ENCODE measurements at places on chromosomes 4 and X.

- no peak for DNase-seq
Measured at GRCh38 chrX:97666890-97667289, 783.2 kb downstream of the RPA4 start.

GRCh38 chr4:47686294-47686872 is 151.5 kb downstream of the CORIN start:
- peak; percentile 25 for DNase-seq

- no peak for DNase-seq
Measured at GRCh38 chrX:123756320-123756719, 23.5 kb upstream of the THOC2 start.

DNA sequence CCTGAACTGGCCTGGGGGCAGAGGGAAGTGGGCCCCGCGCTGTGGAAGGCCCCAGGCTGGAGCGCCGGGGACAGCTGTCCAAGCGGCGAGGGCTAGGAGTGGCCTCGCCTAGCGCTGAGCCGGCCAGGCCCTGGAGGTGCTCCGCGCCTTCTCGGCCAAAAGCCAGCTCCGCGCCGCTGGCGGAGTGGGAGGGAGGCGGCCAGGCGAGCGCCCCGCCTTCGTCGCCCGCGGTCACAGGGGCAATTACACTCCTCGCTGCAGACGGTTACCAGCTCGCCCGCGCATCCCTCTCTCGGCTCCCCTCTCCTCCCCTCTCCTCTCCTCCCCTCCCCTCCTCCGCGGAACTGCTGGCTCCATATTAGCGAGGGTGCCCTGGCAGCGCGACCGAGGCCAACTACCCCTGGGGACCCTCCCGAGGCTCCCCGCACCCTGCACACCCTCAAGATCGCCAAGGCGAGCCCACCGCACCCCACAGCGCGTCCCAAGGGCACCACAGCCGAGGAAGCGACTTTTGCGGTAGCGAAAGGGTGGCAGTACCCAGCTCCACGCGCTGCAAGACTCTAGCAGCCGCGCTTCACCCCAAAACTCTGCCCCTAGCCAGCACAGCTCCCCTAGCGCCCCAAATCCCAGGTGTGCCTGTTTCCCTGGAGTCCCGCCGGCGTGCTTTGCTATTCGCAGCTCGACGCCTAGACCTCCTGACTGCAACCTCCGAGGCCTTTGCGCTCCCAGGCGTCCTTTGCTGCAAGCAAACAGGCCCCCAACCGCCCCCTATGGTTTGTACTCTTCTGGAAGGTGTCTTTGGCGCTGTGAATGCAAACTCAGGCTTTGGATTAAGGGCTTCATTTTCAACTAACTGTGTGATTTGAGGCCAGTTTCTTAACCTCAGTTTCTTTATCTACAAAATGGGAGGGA is 91.4 kb downstream of the BCOR start:
- no peak for DNase-seq

DNA sequence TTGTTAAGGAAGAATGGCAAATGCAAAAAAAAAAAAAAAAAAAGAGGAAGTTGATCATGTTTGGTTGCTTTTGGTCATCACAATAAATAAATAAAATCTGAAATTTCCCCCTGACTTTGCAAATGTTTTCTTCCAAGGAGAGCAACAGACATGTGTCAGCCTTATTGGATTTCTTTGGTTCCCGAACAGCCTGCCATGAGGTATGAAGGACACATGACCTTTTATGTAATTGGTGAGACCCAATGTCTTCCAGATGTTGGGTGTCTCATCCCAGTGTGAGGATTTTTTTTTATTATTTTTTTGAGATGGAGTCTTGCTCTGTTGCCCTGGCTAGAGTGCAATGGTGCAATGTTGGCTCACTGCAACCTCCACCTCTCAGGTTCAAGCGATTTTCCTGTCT is 24.6 kb upstream of the CD99 start:
- no peak for DNase-seq

GRCh38 chr4:6265546-6265945 is 4.1 kb upstream of the WFS1 start:
- DNase-seq = no peak

GRCh38 chrX:49155243-49155899 is 7.2 kb upstream of the MAGIX start:
- DNase-seq = no peak

GRCh38 chr4:152585023-152585441 is 49.1 kb upstream of the FBXW7 start:
- DNase-seq = no peak

- DNase-seq = no peak
Measured at GRCh38 chr4:3317011-3317655, 24.3 kb downstream of the RGS12 start.

DNA sequence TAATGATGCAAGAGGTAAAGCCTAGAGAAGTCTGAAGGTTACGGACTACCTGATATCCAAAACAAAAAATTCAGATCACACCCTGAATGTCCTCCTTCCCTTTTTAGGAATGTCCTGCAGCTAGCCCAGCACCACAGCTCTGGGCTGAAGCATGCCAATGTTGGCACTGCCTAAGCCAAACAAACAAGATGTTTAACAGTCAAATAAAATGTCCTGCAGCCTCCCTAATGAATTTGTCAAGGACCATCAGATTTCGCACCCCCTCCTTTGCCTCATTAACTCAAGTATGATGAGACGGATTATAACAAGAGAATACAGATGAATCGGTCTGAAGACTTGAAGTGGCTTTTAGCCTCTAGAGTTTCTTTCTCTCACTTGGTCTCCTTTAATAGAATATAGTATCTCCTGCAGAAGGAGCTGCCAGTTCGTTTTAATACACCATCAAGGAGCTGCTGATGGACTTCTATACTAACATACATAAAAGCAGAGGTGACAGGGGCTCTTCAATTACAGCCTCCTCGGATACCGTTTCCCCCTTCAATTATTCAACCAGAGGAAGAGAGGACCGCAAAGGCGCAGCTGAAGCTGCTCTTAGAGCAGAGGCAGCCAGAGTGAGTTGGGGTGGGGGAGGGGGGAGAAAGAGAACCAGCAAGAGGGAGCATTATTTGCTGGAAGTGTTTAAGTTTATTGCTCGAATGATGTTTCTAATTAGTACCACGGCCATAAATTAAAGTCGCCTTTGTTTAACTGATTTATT is 3.0 kb upstream of the MAB21L2 start:
- DNase-seq = no peak

GRCh38 chr4:159269956-159270355 is 167.1 kb downstream of the RAPGEF2 start:
- DNase-seq = no peak

GRCh38 chr4:42618023-42618422 is 38.9 kb downstream of the ATP8A1 start:
- DNase-seq = no peak

- DNase-seq = no peak
Measured at GRCh38 chr4:70979445-70980008, 13.9 kb upstream of the DCK start.

DNA sequence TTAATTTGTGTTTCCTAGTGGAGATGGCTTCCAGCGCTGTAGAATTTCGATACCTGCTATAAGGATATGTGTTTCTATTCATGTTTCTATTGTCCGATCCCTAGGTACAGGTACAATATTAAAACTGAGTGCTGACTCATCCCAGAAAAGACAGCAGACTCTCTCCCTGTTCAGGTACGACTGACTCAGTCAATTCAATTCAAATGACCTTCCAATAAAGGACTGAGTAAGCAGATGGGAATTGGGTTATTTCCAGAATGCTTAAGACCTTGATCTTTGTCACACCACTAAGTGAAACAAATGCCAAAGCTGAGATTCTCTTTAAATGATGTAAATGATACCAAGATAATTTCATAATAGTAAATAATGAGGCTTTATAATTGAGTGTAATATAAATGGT is 1596.9 kb downstream of the RPA4 start:
- DNase-seq = no peak

DNA sequence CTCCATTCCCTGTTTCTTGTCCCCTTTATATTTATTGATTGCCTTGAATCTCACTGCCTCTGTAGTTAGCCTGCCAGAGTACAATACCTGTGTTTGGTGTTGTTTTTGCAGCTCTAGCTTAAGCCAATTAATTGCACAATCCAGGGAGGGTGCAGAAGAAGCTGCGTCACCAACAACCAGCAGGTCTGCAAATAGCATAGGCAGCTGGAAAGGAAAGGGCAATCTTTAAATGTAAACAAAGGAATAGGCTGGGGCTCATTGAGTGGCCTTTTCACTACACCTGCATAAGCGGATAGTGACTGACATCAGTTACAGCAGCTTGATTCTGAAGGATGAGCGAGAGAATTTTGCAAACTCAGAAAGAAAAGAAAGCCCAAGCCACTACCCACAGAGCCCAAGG is 106.8 kb upstream of the RAI2 start:
- DNase-seq = no peak

DNA sequence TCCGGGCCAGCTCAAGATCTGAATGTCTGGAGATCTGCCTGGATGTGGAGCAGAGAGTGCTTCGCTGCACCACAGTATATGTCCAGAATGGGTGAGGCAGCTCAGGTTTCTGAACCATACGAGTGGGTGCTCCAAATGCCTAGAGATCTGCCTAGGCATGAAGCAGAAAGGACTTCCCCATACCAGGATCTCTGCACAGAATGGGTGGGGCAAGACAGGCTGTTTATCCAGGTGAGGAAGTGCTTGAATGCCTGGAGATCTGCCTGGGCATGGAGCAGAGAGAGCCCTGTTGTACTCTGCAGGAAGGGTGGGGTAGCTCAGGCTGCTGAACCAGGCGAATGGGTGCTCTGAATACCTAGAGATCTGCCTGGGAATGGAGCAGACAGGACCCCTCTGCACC is 45.4 kb upstream of the MAGEC2 start:
- no peak for DNase-seq

- no peak for DNase-seq
Measured at GRCh38 chr4:108758498-108758897, 4.4 kb downstream of the ETNPPL start.

DNA sequence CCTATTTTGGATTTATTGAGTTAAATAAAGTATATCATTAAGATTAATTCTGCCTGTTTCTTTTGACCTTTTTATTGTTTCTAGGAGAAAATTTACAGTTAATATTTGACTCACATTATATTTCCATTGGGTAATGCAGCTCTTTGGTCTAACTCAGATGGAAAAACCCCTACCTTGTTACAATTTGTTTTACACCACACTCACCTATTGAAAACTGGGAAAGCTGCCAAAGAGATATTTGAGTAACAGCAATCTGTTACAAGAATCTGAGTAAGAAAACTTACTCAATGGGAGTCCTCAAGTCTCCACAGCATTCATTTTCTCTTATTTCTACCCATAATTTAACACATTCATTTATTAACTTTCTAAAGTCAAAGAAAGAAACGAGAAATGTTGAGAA is 108.0 kb upstream of the TLL1 start:
- no peak for DNase-seq

- DNase-seq = peak; percentile 61
Measured at GRCh38 chrX:154308108-154308946, 12.7 kb downstream of the TKTL1 start.

DNA sequence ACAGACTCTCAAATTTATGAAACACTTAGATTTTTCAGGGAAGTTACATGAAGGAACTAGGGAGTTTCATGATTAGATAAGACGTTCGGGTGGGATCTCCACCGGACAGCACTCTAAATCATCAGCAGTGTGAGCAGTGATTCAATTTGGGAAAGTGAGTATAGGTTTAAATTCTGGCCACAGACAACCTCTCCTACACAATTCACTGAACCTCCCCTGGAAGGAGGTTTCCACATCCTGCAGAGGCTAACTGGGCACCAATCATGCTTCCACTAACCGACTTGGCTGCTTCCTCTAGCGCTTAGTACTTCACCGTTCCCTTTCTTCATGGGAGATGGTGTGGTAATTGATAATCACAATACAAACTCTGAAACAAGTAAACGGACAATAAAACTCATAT is 5.6 kb downstream of the CXCL9 start:
- DNase-seq = no peak

GRCh38 chrX:10120331-10120730 is 36.4 kb upstream of the CLCN4 start:
- no peak for DNase-seq

- peak; percentile 33 for DNase-seq
Measured at GRCh38 chrX:1657367-1658070, 42.7 kb downstream of the ASMT start.

DNA sequence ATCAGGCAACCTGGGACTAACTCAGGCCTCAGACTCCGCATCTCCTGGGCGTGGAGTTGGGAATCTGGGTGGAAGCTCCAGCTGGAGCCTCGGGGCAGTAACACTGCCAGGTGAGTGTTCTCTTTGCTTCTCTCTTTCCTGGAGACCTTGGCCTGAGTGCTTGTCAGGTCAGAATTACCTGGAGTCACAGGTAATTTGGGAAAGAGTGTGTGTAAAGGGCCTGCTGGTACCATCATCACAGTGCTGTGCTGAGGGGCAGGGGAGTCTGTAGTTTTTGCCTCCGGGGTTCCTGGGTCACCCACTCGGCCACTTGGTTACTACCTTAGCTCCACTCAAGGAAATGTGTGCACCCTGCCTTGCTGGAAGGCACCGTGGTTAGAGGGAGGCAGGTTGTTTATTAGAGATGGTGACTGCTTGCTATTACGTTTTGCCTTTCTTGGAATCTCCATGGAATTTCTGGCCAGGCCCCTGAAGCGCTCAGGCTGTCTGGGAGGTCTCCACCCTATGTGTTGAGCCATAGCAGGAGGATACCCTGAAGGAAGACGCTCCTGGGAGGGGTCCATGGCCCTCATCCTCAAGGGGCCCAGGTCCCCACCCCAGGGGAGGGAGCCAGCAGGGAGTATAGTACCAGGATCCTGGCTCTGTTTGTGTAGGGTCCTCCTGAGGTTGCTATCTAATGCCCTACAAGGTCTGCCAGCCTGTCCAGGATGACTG is 2.9 kb downstream of the GPR78 start:
- no peak for DNase-seq

- DNase-seq = no peak
Measured at GRCh38 chr4:54076673-54077072, 12.3 kb upstream of the CHIC2 start.

DNA sequence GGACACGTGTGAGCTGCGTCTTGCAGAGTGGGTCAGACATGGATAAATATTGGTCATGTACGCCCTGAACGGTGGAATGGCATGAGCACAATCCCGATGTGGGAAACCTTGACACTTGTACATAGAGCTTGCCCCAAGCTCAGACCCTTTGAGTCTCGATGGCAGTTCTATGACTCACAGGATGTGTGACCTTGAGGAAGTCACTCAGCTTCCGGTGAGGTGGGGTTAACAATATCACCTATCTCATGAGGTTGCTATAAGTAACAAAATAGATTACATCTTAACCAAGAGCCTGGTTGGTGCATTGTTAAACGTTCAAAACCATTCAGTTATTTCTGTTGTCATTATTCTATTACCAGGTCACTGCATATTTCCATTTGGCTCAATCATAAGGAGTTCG is 109.1 kb upstream of the TBL1X start:
- DNase-seq = no peak

GRCh38 chr4:5887361-5888221 is 5.3 kb downstream of the CRMP1 start:
- DNase-seq = no peak

DNA sequence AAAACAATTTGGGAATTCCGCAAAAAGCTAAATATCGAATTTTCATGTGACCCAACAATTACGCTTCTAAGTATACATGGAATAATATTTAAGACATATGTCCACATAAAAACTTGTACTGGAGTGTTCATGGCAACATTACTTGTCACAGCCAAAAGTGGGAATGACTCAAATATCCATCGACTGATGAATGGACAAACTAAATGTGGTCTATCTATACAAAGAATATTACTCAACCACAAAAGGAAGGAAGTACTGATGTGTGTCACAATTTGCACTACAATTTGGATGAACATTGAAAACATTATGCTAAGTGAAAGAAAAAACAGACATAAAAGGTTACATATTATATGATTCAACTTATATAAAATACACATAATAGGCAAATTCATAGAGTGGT is 71.9 kb downstream of the AFF2 start:
- DNase-seq = no peak

- DNase-seq = no peak
Measured at GRCh38 chr4:90127706-90128345, 632 bp downstream of the CCSER1 start.

Measured in activated CD8-positive, alpha-beta memory T cell treated with anti-CD3 and anti-CD28 coated beads for 1 hour (primary cell).